Fibroblast of skin of left quadriceps (primary cell): ENCODE measurements at places on chromosomes 4 and X.

DNA sequence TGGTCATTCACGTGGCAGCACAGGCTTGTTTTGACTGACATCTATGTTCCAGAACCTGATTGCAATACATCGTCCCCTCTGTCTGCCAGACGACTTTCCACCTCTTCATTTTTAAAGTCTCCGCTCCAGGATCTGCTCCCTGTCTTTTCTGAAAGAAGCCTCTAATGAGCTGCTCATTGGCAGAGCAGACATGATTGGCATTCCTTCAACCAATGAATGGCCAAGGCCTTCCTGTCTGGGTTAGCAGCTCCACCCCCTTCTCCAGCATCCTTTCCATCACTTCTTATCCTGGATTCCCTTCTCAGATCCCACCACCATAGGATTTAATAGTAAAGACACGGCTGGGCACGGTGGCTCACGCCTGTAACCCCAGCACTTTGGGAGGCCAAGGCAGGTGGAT, 202.7 kb upstream of the KLF3 start:
- no peak for DNase-seq

GRCh38 chr4:172686021-172686420, 482.6 kb upstream of the GALNT7 start:
- DNase-seq: no peak

DNA sequence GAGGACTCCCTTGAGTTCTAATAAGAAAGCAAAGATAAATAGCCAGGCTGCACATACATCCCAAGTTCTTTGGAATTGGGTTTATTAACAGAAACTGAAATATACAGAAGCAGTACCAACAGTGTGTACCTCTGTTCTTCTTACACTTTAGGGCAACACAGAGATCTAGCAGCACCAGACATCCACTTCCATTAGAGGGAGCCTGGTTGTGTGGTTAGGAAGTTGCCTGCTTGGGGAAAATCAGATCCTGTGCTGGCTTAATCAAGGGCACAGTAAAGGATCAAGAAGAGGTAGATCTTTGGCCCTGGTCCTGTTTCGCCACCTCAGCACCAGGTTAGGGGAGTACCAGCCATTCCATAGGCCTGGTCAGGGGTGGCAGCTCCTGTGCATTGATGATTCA, 231.1 kb upstream of the ARHGAP24 start:
- DNase-seq: no peak

DNA sequence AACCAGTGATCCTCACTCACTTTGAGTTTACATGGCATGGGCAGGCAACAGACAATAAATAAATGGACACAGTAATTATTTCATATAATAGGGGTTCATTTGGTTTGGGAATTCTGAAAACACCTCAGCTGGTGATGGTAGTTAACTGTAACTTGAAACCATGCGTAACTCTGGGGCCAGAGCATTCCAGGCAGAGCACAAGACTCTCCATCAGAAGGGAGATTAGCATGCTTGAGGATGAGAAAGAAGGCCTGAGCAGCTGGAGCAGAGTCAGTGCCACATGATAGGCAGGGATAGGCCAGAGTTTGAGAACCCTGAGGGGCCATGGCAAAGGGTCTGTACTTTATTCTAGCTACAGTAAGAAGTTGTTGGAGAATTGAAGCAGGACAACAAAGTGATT, 56.3 kb upstream of the CXCL8 start:
- no peak for DNase-seq

GRCh38 chr4:185811509-185812364, at the start of gene SORBS2:
TSS of gene SORBS2 (minus strand) at chr4:185812194. CDS start at chr4:185690571, 121,623 bp downstream.
- no peak for DNase-seq

- no peak for DNase-seq
Measured at GRCh38 chr4:102778720-102779119, 18.0 kb upstream of the MANBA start.
